Stimulated activated CD4-positive, alpha-beta T cell treated with anti-CD3 and anti-CD28 coated beads, Interleukin-2, amount 100 ng/mL, for 24 hours (primary cell): ENCODE measurements at places on chromosomes 12 and 14.

DNA sequence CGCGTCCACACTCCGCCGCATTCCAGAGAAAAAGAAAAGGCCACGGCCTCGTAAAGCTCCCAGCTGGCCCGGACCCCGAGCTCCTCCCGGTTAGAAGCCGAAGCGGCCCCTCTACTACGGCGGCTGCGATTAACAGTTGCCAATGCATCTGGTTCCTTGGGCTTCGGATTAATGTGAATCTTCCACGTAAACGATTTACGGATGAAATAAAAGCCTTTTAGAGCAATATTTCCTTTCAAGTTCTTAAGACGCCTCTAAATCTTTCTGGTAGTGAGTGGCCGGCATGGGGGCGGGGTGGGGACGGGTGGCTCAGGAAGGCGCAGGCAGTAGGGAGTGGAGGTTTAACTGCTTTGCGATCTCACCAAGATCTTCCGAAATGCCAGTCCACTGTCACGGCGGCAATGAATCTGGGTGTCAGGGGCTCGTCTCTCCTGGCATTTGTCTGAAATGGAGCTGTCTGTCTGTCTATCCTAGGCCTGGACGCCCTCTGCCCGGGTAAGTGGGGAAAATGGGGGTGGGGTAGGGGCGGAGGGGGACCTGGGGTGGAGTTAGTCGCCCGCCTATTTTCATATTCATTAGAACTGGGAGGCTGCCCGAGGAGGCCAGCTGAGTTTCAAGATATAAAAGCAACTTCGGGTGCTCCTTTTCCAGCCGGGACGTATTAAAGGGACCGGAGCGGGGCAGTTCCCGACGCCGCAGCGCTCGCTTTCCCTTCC is 413 bp upstream of the ALX1 start:
- no peak for DNase-seq

- no peak for DNase-seq
These were observed 37.2 kb downstream of the GABARAPL1 start for GRCh38 chr12:10249690-10250455.

- DNase-seq: no peak
These were observed 51.3 kb downstream of the WASHC4 start for GRCh38 chr12:105158876-105159275.

GRCh38 chr12:103785243-103786031 is 55.6 kb downstream of the NT5DC3 start:
- no peak for DNase-seq

GRCh38 chr14:94345344-94346064 is 22.4 kb upstream of the SERPINA6 start:
- no peak for DNase-seq

- DNase-seq: no peak
These were observed 31.7 kb downstream of the RTRAF start for GRCh38 chr14:52020866-52021717.
